Fibroblast of skin of scalp (primary cell): ENCODE measurements at places on chromosomes 3 and 15.

DNA sequence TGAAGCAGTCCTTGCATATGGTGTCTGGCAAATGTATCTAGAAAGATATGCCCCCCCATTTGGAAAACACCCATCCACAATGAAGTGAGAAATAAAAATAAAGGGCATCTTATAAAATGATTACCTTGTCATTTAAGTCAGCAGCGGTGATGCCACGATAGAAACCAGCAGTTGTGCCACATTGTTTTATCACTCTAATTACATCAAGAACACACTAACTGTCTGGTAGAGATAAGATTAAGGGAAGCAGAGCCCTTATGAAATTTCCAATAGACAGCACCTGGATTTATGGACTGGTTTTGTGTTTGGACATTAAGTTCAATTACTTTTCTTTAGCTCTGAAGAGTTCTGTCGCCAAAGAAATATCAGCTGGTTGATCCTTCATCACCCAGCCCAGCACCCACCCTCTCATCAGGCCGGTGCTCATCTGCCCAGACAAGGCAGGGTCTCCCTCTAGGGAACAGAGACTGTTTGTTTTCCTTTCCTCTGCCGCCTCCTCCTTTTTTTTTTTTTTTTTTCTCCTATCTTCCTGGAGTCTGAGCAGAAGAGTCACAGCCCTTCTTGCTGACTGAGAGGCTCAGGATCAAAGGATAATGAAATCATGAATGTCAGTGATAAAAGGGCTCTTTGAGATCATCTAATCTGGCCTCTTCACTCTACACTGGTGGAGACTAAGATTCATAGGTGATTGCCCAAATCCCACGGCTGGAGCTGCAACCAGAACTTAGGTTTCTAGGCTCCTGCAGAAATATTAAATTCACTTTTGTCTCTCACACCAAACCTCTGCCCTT, 464.1 kb downstream of the NTRK3 start:
- DNase-seq = no peak

- DNase-seq = no peak
Observed at GRCh38 chr15:38598749-38599148, 34.1 kb upstream of the RASGRP1 start.

- DNase-seq = no peak
Observed at GRCh38 chr3:141266186-141266585, 34.6 kb downstream of the PXYLP1 start.

DNA sequence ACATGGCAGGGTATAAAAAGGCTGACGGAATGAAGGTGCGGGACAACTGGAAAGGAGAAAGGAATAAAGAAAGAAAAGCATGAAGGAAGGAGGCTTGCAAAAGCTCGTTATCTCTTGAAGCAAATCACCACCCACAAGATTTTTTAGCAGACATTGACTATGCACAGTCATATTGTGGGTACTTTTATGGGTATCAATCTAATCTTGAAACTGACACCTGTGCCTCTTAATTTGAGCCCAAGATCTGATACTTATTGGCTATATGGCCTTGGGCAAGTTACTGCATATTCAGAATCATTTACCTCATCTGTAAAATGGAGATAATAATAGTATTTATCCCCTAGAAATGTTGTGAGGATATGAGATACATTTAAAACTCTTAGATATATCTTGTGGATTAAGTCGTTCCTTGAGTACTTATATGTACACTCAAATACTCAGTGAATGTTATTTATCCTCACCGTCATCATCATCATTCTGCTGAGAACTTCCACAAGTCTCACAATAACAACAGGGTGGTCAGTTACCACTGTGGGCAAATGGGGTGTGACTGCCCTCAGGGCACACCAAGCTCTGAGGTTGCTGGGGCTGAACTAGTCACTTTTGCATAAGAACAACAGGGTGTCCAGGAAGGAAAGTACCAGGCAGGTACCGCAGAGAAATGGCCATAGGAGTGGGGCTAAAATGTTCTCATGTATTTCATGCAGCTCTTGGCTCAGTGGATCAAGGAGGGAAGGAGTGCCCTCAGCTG, 266.1 kb downstream of the SLC9A9 start:
- no peak for DNase-seq

- no peak for DNase-seq
Observed at GRCh38 chr15:70160267-70160666, 62.5 kb upstream of the TLE3 start.

DNA sequence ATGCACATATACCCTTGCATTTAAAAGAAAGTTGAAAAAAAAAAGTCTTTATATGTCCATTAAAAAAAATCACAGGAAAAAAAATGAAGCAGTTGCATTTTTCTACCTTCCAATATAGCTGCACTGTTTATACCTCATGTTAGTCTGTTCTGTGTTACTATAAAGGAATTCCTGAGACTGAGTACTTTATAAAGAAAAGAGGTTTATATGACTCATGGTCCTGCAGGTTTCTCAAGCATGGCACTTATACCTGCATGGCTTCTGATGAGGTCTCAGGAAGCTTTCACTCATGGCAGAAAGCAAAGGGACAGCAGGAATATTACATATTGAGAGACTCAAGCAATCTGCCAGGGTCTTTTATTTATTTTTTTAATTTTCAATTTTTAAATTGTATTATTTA, 277.2 kb upstream of the BCHE start:
- no peak for DNase-seq

DNA sequence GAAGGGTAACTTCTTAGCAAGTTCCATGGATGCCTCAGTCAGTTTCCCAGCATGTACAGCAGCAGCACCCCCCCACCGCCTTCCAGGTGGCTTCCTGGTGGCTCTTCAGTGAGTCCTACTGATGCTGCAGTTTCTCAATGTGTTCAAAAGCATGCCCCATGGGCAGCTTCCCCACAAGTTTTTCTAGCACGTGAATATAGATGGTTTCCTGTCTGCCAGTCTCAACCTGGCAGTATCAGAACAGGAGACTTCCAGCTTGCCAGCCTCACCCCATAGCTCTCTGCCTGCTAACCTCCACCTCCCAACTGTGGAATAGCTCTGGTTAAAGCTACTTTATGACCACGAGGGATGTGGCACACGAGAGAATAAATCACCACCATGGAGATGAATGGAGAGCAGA, 188.3 kb upstream of the SLCO3A1 start:
- no peak for DNase-seq

- DNase-seq = no peak
Observed at GRCh38 chr3:42165211-42165610, 74.1 kb downstream of the TRAK1 start.

DNA sequence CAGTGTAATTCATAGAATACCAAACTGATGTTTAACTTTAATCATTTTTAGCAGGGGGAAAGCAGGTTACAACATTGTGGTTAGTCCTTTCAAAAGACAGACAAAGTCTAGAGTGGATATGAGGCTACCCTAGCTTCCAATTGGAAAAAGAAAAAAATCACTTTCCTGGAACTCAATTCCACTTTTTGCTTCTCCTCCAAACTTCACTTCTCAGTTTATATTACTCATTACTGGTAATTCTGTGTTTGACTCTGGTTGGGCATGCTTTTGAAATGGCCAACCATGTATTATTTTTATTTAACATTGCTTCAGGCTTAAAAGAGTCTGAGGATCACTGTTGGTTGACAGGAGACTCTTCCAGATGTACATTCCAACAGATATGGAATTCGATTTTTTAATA, 84.8 kb downstream of the RAP2B start:
- peak; percentile 89 for DNase-seq

- no peak for DNase-seq
Observed at GRCh38 chr15:61083081-61083787, 145.9 kb downstream of the RORA start.

DNA sequence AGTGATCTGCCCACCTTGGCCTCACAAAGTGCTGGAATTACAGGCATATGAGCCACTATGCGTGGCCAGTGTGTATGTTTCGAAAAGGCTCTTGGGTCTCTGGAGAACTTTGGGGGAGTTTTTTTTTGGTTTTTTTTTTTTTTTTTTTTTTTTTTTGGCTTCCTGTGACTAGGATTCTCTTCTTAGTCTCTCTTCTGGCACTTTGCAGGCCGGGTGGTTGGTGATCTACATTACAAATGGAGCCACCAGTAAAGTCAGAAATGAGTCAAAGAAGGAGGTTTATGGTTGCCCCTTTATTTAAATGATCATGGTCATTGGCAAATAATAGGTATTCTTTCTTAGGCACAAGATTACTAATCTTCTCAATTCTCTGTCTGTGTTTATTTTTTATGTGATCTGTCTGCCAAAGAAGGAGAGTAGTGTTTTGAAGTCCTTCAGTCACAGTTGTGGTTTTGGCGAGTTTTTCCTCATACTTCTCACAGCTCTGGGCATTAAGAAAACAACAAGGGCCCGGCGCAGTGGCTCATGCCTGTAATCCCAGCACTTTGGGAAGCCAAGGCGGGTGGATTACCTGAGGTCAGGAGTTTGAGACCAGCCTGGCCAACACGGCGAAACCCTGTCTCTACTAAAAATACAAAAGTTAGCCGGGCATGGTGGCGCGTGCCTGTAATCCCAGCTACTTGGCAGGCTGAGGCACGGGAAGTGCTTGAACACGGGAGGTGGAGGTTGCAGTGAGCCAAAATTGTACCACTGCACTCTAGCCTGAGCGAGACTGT, 38.3 kb downstream of the PDE8A start:
- no peak for DNase-seq

- DNase-seq = peak; percentile 50
Observed at GRCh38 chr3:71987089-71987735, 202.3 kb upstream of the PROK2 start.

- peak; percentile 85 for DNase-seq
Observed at GRCh38 chr15:29103824-29104565, 165.6 kb downstream of the NSMCE3 start.

DNA sequence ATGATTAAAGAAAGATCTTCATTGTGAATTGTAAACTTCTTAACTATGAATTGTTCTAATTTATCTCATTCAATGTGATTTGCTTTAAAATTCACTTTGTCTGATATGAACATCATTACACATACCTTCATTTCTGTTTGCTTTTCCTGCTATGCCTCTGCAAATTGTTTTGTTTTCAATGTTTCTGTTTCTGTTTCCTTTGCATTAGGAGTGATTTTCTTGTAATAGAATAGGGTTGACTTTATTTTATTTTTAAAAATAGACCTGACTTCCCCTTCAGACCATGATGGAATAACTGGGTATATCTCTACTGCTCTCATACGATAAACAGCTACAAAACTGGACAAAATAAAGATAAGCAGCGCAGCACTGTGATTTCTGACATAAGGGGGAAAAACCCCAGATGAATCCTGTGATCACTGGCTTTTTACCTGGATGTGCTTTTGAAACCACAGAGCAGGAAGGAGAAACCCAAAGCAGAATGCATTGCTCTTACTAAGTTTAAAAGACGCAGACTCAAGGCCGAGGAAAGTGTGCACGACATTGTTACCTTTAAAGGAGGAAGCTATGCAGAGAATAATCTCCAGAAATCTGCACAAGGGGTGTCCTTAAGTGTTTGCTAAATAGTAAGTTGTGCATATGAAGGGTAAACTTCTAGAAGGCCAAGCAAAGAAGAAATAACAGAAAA, 420.2 kb downstream of the TBC1D5 start:
- DNase-seq = no peak

DNA sequence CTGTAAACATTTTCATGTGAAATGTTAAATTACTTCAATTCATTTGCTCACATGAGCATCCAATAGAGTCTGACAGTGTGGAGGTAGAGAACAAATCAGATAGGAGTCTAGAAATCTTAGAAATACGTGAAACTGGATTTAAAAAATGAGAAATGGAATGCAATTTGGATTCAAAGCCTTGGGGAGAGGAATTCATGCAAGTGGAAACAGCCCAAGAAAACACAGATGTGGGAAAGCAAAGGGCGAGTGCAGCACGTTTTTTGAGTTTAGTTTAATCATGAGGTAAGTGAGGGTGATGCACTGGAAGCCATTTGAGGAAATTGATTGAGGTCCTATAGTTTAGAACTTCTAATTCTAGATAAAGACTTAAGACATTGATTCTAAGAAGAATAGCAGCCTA, 434.7 kb downstream of the C3orf38 start:
- no peak for DNase-seq

DNA sequence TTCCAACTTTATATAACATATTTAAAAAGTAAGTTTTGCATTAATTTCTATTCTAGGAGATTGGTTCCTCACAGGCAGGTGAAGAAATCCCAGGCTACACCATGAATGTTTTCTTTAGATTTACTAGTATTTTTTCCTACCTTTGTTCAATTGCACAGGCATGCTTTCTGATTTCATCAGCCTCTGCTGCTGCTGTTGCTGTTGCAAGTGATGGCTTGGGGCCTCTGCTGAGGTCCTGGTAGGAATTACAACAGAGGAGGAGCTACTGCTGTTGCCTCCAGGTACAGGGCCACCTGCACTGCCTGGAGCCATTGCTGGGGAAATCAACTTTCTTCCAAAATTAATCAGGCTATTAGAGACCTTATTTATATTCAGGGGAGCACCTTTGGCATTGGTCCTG, 353.3 kb downstream of the PLCL2 start:
- DNase-seq = peak; percentile 7

GRCh38 chr3:63774781-63775180, 44.3 kb upstream of the C3orf49 start:
- no peak for DNase-seq

- no peak for DNase-seq
Observed at GRCh38 chr3:15052335-15053242, 12.5 kb downstream of the MRPS25 start.
